ENCODE measurements at places on chromosomes 12 and 14.

GRCh38 chr12:50276912-50277671 lies 6.2 kb downstream of the LIMA1 start:
- DNase-seq = no peak

GRCh38 chr12:96230646-96231045 lies 36.5 kb downstream of the ELK3 start:
- no peak for DNase-seq

DNA sequence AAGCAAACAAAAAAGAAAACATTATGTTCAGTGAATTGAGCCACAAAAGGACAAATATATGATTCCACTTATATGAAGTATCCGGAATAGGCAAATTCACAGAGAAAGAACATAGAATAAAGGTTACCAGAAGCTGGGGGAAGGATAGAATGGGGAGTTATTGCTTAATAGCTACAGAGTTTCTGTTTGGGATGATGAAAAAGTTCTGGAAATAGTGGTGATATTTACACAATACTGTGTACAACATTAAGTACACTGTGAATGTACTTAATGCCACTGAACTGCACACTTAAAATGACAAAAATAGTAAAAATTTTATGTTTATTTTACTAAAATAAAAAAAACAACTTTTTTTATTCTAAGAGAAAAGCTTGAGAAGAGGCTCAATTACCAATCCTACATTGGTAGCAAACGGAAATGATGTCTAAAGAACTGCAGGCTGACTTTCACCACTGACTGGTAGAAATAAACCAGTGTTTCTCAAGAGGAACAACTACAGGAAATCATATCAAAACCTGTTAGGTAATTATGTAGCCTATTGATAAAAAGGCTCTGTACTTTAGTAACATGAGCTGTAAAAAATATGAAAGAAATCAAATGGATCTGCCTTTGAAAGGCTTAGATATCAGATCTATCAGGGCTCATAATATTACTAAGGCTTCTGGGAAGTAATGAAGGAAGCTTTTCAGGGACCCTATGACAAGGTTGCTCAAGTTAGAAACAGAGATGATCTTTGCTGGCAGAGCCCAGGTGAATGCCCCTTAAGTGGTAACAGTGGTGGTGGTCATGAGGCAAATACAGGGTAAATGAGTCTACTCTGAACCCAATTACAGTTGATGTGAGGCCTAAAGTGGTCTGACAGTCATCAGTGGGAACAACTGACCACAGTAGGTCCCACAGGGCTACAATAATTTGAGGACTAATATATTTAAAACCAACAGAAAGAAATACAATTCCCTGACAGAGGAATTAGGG lies 41.3 kb downstream of the BAZ1A start:
- DNase-seq = peak; percentile 56

DNA sequence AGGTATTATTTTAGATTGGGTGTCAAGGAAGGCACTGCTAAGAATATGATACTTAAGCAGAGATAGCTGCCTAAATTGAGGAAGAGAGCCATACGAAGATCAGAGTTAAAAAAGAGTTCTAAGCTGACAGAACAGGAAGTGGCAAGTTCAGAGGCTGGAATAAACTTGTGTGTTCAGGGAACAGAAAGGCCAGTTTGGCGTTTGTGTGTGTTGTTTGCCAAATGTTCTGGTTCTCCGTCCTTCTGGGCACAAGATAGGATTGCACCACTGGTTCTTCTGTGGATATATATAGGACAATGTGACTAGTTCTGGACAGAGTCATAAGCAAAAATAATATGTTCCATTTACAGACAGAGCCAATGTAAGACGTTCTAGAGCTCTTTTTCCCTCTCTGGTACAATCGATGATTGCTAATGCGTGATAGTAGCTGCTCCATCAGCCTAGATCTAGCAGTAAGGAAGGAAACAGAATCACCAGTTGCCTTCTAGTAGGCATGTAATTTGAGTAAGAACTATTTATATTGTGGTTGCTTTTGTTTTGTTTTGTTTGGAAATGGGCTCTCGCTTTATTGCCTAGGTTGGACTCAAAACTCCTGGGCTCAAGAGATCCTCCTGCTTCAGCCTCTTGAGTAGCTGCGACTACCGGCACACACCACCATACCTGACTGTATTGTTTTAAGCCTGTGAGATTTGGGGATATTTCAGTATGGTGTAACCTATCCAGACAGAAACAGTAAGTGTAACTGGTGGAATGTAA lies 7.4 kb downstream of the BBS10 start:
- DNase-seq = peak; percentile 71

Data from Kasumi-1 (cell line).